ENCODE measurements at places on chromosomes 2 and 18.

DNA sequence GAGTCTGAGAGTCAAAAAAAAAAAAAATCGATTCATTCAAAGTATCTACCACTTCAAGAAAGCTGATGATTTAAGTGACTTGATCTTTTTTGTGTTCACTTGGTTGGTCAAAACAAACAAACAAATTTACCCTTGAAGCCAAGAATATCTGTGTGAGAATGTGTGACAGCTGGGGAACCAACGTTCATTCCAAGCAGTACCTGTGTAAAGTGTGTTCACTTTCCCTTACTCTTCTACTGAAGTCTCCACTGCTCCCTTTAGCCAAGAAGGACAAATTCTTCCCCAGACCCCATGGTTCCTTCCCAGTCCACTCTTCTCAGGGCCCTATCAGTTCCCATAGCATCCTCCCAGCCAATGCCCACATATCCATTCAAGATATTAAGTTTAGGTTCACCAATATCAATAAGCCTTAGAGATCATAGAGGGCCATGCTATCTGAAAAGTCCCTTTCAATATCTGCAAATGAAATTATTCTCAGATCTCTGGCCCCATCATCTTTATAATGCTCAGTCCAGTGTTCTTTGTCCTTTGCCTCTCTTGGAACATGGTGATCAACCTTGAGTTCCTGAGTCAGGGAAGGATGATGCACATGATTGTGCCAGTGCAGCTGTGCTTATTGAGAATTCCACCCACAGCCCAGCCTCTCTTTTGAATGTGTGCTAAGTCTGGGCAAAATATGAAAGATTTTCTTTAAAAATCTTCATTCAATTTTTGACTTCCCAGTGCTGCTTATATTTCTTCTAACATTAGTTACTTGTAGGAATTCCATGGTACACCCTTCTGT, 82.8 kb upstream of the DTNA start:
- DNase-seq = no peak

- DNase-seq = no peak
These were observed 115.0 kb downstream of the CERS6 start for GRCh38 chr2:168571061-168571460.

DNA sequence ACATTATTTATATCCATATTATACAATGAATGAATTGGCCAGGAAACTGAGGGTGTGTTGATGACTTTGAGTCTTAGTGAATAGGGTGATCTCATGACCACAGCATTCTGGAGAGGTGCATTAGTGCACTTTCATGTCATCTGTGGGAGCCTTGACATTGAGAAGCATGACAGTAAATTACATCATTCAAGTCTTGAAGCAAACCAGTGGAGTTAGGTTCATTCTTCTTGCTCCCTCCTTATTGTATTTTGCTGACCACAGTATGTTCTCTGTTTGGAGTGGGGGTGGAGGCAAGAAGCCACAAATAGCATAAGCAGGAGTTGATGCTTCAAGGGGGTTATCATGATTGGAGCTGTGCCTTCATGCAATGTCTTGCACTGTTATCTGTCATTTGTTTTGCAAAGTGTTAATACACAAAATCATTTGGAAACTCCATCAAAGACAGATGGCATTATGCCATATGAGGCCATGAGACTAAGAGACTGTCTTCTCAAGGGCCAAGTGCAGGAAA, 680.2 kb downstream of the NYAP2 start:
- no peak for DNase-seq

GRCh38 chr2:231411831-231412617, 16.5 kb downstream of the B3GNT7 start:
- peak; percentile 65 for DNase-seq

GRCh38 chr2:28747714-28748113, 3.9 kb upstream of the PPP1CB start:
- DNase-seq = no peak

GRCh38 chr2:80102026-80102425, 202.5 kb downstream of the LRRTM1 start:
- no peak for DNase-seq

DNA sequence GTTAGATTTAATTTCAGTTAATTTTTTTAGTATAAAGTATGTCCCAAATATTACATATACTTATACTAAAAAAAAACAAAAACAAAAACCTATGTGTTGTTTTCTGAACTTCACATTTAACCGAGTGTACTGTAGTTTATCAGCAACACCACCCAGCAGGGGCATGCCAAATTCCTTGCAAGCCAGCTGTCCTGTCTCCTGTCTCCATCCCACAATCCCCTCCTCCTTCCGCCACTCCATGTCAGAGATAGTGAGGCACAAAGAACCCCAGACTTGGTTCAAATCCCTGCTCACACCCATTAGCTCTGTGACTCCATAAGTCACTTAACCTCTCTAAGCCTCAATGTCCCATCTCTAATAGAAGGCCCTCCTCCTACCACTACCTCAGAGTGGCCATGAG, 9.4 kb downstream of the CHST10 start:
- DNase-seq = no peak

DNA sequence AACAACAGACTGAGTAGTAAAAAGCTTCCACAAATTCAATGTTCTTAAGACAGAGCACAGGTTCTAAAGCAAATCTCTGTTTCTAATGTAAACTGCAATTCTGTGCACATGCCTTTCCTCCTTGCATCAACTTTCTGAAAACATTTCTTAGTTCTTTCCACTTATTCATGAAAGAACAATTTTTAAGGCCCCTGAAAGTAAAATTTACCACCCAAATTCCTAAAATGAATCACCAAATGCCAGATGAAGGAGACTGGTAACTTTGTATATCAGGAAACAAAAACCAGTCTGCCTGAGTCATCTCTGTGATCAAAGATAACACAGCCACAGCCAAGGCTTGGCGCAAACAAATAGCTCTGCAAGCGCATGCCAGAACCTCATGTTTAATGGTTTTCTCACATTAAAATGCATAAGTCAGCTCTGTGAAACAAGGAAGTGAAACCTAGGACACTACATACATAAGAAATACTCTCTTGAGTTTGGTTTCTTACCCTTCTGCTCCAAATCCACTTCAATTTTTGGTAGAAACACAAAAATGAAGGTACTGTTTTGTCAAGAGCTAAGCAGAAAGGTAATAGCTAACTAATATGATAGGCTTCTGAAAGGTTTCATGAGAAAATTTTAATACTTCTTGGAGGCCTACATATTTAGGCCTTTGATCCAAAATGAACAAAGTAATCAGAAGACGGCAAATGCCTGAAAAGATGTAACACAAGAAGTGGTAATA, 169.4 kb downstream of the THADA start:
- DNase-seq = peak; percentile 64

- DNase-seq = no peak
These were observed 215.8 kb downstream of the NDUFA10 start for GRCh38 chr2:239809391-239809790.

- DNase-seq = no peak
These were observed 13.5 kb upstream of the DOK6 start for GRCh38 chr18:69387186-69387585.

- DNase-seq = no peak
These were observed 6.7 kb downstream of the EHD3 start for GRCh38 chr2:31240381-31241365.

GRCh38 chr2:38064801-38065501, 11.0 kb downstream of the CYP1B1 start:
- DNase-seq = no peak

DNA sequence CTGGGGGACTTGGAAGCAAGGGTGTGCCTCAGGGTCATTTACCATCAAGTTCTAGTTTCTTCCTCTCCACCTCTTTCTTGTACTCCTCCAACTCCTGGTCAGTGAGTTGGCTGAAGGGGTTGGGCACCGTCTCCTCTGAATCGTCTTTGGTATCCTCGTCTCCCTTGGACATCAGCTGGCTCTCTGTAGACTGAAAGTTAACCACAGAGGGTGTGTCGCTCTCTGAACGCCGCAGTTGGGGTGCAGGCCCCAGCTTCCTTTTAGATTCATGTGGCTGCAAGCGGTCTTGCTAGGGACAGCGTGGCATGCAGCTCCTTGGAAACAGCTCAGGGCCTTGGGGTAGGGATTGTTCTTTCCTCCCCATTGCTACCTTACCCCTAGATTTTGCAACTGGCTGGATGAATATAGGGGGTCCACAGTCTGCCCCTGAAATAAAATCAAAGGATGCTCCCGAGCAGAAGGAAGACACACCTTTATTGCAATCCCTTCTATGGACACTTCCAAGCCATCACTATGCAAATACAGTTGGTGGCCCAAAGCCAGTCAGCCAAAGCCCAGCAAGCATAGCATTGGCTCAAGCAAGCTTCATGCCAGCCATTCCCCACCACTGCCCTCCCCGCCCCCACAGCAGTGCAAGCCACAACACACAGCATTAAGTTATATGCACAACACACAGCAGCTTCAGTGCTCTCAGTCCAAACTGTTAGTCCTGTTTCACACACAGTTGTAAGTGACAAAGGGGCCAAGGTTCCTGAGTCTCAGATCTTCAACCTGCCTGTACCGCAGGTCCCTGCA, 93.2 kb downstream of the ADD2 start:
- no peak for DNase-seq

DNA sequence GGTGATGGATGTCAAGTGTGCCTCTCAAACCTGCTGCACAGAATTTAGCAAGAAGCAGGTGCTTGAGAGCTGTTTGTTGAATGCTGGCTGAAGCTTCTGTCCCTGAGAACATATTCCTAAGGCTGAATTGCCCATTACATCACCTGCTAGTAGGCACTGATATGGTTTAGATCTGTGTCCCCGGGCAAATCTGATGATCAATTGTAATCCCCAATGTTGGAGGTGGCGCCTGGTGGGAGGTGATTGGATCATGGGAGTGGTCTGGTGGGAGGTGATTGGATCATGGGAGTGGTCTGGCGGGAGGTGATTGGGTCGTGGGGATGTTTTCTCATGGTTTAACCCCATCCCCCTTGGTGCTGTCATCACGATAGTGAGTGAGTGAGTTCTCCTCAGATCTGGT, 128.0 kb downstream of the HRH4 start:
- no peak for DNase-seq

DNA sequence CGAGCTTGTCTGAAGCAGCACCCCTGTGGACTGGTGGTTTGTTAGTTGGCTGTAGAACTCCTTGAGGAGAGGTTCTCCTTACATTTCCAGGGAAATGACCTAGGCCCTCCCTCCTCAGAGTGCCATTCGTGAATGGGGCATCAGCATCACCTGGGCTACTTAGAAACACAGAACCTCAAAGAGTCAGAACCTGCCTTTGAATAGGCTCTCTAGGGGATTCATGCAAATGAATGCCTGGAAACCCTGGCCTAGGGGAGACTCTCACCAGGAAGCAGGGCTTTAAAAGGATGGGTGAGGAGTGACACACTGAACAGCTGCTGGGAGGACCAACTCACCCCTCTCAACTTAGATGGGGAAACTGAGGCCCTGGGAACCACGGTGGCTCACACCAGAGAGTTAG, 2.1 kb upstream of the MOCOS start:
- no peak for DNase-seq

- DNase-seq = no peak
These were observed 9.3 kb upstream of the SNORC start for GRCh38 chr2:232860593-232861241.

DNA sequence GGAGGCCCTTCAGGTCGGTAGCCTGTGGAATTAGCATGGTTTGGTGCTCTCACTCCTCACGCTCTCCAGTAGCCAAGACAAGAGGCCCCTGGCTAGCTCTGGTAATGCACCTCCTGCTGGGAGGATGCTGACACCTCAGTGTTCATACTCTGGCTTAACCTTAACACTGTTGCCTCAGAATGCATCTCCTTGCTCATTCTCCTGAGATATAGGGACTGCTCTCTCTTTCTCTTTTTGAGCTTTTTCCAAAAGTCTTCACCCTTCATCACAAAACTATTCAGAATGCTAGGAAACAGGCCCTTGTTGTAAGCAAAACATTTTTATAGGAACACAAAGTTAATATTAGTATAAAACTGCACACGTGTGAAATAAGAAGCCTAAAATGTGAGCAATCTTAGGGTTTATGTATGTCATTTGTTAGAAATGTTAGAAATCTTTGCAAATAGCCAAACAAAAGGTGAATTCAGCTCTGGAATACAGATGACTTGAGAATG, 17.3 kb upstream of the IMPA2 start:
- no peak for DNase-seq

DNA sequence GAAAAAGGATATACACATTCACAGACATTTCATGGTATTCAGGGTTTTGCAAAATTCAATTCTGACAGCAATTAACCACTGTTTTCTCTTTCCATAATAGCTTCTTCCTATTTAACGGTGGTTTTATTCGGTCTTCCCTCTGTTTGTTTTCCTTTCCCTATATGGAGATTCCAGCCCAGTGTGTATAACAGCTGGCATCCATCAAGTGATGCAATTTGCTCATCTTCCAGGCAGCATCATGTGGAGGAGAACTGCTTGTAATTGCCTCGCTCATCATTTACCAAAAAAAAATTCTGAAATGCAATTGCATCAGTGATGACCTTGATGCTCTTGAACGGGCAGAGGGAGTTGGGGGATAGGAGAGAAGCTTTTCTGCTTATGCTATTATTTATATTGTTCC, 165.9 kb upstream of the PGAP1 start:
- no peak for DNase-seq

- DNase-seq = peak; percentile 62
These were observed 26.5 kb upstream of the MCFD2 start for GRCh38 chr2:46942143-46942526.

- DNase-seq = no peak
These were observed 9.6 kb downstream of the TRIM54 start for GRCh38 chr2:27291865-27292264.

DNA sequence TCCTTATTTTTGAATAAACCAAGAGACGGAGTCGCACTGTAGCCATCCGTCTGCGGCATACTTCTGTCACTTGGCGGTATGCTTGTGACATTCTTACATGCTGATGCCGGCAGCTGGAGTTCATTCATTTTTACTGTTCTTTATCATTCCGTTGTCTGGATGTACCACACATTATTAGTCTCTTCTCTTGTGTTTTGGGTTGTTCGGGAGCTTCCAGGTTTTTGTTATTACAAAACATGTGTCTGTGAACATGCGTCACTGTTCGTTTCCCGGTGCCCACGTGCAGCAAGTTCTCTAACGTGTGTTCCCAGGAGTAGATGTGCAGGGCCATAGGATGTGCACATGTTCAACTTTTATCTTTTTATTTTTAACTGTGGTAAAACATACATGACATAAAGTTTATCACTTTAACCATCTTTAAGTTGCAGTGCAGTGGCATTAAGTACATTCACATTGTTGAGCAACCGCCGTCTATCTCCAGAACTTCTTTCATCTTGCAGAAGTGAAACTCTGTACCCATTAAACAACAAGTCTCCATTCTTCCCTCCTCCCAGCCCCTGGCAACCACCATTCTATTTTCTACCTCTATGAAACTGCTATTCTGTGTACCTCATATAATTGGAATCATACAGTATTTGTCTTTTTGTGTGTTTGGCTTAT, 40.1 kb downstream of the MTCL1 start:
- DNase-seq = no peak

DNA sequence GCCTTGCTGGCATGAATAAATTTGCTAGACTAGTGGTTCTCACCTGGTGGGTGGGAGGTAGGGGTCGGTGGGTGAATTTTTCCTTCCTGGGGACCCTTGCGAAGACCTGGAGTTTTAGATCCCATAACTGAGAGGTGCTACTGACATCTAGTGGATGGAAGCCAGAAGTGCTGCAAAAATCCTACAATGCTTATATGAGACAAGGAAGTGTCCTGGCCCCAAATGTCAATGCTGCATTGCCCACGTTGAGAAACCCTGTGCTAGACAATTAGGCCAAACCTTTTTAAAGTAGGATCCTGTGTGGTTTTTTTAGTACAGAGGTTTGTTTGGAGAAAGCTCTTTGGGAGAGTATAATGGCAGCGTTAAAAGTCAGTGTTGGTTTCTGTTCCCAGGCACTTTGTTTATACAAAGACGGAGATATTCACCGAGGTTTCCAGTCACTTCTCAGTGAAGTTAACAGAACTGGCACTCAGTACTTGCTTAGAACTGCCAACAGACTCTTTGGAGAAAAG, 9.6 kb downstream of the SERPINB8 start:
- peak; percentile 23 for DNase-seq

All from stimulated activated CD4-positive, alpha-beta T cell treated with anti-CD3 and anti-CD28 coated beads, Interleukin-4, amount 100 ng/mL, for 4 hours (primary cell).